ENCODE measurements at places on chromosomes 11 and 22.

DNA sequence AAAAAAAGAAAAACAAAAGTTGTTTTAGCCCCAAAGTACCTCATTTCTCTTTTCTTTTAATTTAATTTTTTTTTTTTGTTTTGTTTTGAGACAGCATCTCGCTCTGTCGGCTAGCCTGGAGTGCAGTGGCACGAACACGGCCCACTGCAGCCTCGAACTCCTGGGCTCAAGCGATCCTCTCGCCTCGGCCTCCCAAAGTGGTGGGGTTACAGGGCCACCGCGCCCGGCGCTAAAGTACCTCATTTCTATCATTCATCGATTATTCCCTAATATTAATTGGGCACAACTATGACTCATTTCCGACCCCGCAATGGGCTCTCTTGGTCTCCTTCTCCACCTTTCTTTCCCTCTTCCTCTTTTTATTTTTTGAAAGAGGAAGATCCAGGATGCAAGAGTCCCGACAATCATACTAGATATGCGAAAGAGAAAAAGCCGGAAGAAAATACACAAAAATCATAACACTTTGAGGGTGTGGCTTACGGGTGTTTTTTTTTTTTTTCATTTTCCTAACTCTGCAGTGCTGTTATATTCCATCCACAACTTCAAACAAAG lies 475 bp upstream of the AIP start:
- no peak for DNase-seq

- DNase-seq = no peak
Measured at GRCh38 chr11:115709297-115709696, 205.1 kb upstream of the CADM1 start.

GRCh38 chr11:45930031-45930794 lies 7.8 kb downstream of the LARGE2 start:
- peak; percentile 78 for DNase-seq

DNA sequence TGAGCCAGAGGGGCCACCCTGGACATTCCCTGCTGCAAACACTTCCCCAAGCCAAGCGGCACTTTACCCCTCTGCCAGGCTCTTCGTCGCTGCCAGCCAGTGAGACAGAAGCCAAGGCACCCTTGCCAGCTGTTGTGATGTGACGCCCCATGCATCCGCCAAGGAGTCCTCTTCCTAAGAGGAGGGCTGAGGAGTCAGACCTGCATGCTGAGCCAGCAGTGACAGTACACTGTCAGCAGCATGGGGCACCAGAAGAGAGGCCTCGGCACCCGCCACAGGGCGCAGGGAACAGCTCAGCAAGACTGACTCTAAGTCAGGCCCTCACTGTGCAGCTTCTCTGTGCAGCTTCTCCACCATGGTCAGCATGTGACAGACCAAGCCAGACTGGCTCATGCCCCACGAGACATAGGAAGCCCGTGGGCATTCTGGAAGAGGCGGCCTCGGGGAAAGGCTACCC lies 26.4 kb downstream of the VPS37C start:
- no peak for DNase-seq

DNA sequence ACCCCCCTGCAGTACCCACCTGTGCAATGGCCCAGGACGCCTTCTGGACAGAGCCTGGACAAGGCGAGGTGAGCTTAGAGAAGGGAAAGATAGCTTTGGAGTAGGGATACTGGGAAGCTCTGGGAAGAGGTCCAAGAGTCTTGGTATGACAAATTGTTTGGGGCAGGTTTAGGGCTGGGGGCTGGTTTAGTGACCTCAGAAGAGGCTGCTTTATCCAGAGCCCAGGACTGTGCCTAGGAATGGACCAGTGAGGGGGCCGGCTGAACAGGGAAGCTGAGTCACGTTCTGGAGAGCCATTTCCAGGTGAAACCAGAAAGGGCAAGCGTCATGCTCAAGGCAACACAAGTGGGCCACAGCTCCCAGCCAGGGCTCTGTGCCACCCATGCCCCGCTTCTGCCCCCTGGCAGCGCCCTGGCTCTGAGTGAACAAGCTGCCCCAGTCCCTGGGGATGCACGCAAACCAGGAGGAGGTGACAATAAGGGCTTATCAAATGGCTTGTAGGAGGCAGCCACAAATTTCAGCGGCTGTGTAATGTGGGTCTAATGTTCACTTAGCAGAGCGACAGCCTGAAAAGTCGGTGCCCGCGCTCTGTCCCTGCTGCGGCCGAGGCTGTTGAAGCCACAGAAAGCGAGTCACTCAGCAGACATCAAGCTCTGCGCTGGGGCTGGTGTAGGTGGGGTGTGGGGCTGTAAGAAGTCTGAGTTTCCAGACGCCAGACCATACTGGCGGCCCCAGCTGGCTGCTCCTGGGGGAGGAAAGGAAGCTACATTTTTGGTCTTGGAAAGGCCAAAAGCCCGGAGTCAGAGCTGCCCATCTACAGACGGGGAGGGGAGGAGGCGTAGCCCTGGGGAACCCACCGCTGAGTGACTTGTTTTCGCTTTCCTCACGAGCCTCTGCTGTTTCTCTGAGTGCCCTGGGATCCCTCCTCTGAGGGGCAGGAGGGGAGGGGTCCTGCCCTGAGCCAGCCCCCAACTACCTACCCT lies 18.3 kb upstream of the SYT7 start:
- DNase-seq = no peak

- no peak for DNase-seq
Measured at GRCh38 chr11:67499808-67500483, 5.2 kb downstream of the PITPNM1 start.

DNA sequence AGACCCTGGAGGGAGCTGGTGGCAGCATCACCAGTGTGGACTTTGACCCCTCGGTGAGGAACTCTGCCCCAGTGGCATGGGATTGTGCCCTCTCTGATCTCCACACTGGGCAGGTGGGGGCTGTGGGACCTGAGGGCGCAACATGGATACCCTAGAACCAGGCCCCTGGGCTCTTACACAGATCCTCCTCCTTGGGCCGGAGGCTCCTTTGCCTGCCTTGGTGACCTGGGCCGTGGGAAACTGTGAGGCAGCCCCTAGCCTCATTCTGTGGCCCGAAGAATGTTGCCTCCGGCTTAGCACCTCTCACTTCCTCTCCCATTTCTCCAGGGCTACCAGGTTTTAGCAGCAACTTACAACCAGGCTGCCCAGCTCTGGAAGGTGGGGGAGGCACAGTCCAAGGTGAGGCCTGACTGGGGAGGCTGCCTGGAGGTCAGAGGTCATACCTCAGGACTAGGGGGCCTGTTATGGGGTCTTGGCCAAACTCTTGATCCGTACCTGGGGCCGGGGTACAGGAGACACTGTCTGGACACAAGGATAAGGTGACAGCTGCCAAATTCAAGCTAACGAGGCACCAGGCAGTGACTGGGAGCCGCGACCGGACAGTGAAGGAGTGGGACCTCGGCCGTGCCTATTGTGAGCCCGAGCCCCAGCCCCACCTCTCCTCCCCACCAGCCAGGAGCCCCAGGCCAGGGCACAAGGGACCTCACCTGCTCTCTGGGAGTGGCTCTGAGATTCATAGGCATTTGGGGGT lies 12.2 kb downstream of the ATG16L2 start:
- DNase-seq = no peak

GRCh38 chr22:27820896-27821866 lies 19.6 kb upstream of the MN1 start:
- DNase-seq = no peak

- DNase-seq = no peak
Measured at GRCh38 chr11:134662629-134663360, 250.8 kb upstream of the B3GAT1 start.

Measured in activated CD4-positive, alpha-beta T cell treated with anti-CD3 and anti-CD28 coated beads, Interleukin-2, amount 10 ng/mL, durations not matched to agents 24 days and 14 days (primary cell).